ENCODE measurements at places on chromosomes 7 and 10.

- no peaks in the 10 kb centered on the region for H3K27me3 ChIP-seq
- no peak overlapping the region for H3K27ac ChIP-seq
- H3K4me3 ChIP-seq, result no peak overlapping the region
- H3K36me3 ChIP-seq, result peaks cover 2% of the 10 kb centered on the region
Measured at GRCh38 chr7:24728503-24729364, 28.5 kb downstream of the GSDME start.

- H3K4me1 ChIP-seq, result no peaks in the 10 kb centered on the region
- H3K27me3 ChIP-seq, result no peaks in the 10 kb centered on the region
- peaks cover 90% of the 10 kb centered on the region for H3K36me3 ChIP-seq
- no peak for DNase-seq
Measured at GRCh38 chr7:5332579-5332978, 49.8 kb downstream of the SLC29A4 start.

DNA sequence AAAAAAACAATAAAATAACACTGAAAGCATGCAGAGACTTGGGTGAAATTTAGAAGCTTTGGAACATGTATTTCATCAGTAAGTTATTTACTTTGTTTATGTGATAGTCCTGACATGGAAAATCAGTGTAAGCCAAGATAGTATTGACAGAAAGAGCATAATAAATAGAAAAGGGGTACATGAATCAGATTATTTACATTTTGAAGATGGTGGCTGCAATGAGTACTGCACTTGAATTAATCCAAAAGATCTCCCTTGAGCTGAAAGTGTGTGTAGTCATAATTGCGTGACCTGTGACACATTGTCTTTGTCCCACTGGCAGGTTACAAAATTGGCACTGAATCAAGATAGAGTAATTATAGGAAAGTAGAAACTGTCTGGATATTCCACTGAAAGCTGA, 562.9 kb downstream of the GFRA1 start:
- DNase-seq, result no peak
- H3K36me3 ChIP-seq, result no peaks in the 10 kb centered on the region
- no peak overlapping the region for H3K4me3 ChIP-seq
- H3K27ac ChIP-seq, result no peak overlapping the region
- no peaks in the 10 kb centered on the region for H3K4me1 ChIP-seq

DNA sequence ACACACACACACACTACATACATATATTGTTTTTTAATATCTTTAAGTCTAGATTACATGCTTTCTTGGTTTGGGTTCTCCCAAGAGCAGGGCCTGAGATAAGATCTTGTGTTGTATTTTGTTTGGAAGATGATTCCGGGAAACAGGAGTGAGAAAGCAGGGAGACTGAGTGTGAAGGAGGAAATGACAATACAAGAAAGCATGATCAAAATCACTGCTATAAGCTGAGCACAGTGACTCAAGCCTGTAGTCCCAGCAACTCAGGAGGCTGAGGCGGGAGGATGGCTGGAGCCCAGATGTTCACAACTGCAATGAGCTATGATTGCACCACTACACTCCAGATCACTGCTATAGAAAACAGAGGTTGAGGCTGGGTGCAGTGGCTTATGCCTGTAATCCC, 267.6 kb downstream of the SKIDA1 start:
- peaks cover 11% of the 10 kb centered on the region for H3K4me1 ChIP-seq
- H3K4me3 ChIP-seq, result no peak overlapping the region
- H3K27me3 ChIP-seq, result no peaks in the 10 kb centered on the region
- no peak for DNase-seq
- no peak overlapping the region for H3K27ac ChIP-seq

DNA sequence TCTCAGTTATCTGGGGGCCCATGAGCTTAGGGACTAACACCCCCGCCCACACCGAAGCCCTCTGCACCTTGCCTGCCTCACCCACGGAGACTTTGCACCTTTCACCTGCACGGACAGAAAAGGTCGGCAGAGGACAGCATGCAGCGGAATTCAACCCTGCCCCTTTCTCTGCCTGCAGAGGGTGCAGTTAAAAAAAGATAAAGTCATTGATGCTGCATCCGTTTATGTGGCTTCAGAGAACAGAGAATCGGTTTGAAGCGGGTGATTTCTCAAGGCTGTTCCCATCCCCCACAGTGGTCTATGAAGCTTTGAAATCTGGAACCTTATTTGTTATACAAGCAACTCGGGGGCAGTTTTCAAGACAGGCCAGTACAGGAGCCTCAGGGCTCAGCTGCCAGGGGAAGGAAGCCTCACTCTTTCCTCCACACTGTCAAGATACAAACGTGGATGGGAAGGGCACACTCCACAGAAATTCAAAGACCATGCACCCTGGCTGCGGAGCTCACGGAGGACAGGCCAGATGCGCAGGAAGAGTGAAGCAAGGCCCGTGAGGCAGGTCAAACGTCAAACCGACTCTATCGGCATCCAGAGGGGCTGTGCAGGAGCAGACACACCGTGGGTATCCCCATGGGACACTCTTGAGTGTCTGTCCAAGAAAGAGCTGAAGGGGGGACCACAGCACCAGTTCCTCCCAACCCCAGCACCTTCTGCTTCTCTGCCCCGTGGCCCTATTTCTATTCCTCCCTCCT, 66.3 kb downstream of the INSIG1 start:
- H3K27ac ChIP-seq, result no peak overlapping the region
- no peak overlapping the region for H3K4me3 ChIP-seq
- no peaks in the 10 kb centered on the region for H3K4me1 ChIP-seq

GRCh38 chr7:77940647-77941046, 142.1 kb downstream of the PHTF2 start:
- H3K4me1 ChIP-seq, result no peaks in the 10 kb centered on the region
- no peak overlapping the region for H3K27ac ChIP-seq
- no peaks in the 10 kb centered on the region for H3K36me3 ChIP-seq
- H3K4me3 ChIP-seq, result no peak overlapping the region
- DNase-seq, result peak; percentile 2

GRCh38 chr10:52479567-52479966, 165.5 kb downstream of the DKK1 start:
- no peak overlapping the region for H3K27ac ChIP-seq
- H3K4me1 ChIP-seq, result no peaks in the 10 kb centered on the region
- H3K4me3 ChIP-seq, result no peak overlapping the region
- H3K36me3 ChIP-seq, result no peaks in the 10 kb centered on the region
- no peak for DNase-seq

- no peak overlapping the region for H3K27ac ChIP-seq
- no peaks in the 10 kb centered on the region for H3K4me1 ChIP-seq
- DNase-seq, result peak; percentile 14
- H3K36me3 ChIP-seq, result no peaks in the 10 kb centered on the region
- no peaks in the 10 kb centered on the region for H3K27me3 ChIP-seq
- H3K4me3 ChIP-seq, result no peak overlapping the region
Measured at GRCh38 chr10:62554632-62555199, 180.5 kb downstream of the ZNF365 start.

DNA sequence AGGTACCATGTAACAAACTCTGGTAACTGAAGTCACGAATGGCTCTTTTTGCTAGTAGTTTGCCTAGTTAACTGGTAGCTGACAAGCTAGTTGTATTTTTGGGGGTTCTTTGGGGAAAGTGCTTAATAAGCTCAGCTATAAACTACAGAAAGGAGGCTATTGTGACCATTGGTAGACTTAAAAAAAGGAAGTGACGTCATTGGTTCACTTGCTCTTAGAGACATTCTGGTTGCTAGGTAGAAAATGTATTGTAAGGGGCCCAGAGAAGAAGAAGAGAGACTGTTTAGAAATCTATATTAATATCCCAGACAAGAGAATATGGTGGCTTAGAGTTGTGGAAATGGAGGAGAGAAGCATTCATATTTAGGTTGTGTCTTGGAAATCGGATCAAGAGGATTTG, 103.0 kb downstream of the NXPH1 start:
- H3K4me3 ChIP-seq, result no peak overlapping the region
- H3K4me1 ChIP-seq, result no peaks in the 10 kb centered on the region
- no peak overlapping the region for H3K27ac ChIP-seq
- H3K36me3 ChIP-seq, result no peaks in the 10 kb centered on the region

- no peak overlapping the region for H3K4me3 ChIP-seq
- H3K36me3 ChIP-seq, result no peaks in the 10 kb centered on the region
- H3K27me3 ChIP-seq, result no peaks in the 10 kb centered on the region
- DNase-seq, result no peak
Measured at GRCh38 chr10:31368724-31369123, 49.7 kb downstream of the ZEB1 start.

- no peaks in the 10 kb centered on the region for H3K27me3 ChIP-seq
- H3K4me1 ChIP-seq, result no peaks in the 10 kb centered on the region
- no peak for DNase-seq
Measured at GRCh38 chr10:60473557-60473956, 83.9 kb upstream of the ANK3 start.

GRCh38 chr7:74655324-74655723, 2.2 kb upstream of the GTF2I start:
- DNase-seq, result no peak
- H3K36me3 ChIP-seq, result peaks cover 17% of the 10 kb centered on the region
- H3K4me1 ChIP-seq, result peaks cover 21% of the 10 kb centered on the region
- H3K27ac ChIP-seq, result no peak overlapping the region
- no peak overlapping the region for H3K4me3 ChIP-seq

DNA sequence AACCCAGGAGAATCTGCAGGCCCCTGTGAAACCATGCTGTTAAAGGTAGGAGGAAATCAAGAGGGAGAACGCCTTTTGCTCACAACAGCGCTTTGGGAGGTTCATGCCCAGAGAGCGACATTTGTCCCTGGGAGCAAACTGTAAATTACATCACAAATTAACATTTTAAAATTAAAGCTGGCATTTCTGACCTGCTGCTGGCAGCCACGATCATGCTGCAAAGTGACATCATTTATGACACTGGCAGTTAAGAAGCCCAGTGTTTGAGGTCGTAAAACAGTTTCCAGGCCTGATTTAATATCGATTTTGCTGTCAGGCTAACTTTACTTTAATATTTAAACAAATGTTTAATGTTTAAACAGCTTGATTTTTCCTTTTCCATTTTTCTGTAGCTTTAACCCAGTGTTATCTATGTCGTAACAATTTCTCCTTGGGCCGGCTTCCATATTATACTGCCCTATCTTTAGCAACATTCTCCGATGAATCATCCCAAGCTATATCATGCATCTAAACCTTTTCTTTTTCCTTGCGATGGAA, 86.5 kb upstream of the NPVF start:
- H3K4me3 ChIP-seq, result no peak overlapping the region
- no peak overlapping the region for H3K27ac ChIP-seq
- no peaks in the 10 kb centered on the region for H3K36me3 ChIP-seq
- no peaks in the 10 kb centered on the region for H3K4me1 ChIP-seq

GRCh38 chr10:33391611-33392465, 57.4 kb upstream of the NRP1 start:
- no peaks in the 10 kb centered on the region for H3K27me3 ChIP-seq
- peaks cover 6% of the 10 kb centered on the region for H3K4me1 ChIP-seq
- H3K4me3 ChIP-seq, result no peak overlapping the region
- DNase-seq, result no peak
- H3K27ac ChIP-seq, result no peak overlapping the region

GRCh38 chr7:109963741-109964140, 1127.2 kb upstream of the LRRN3 start:
- H3K4me3 ChIP-seq, result no peak overlapping the region
- H3K27ac ChIP-seq, result no peak overlapping the region
- H3K36me3 ChIP-seq, result no peaks in the 10 kb centered on the region
- H3K4me1 ChIP-seq, result no peaks in the 10 kb centered on the region
- DNase-seq, result no peak
